ENCODE measurements at places on chromosomes 11 and 22. TPM values are rescaled to one million over a fixed set of nuclear protein-coding genes. Genes with fewer than 3 reads are reported as not detected.

The TYR gene
- not detected for total RNA-seq

The GRAMD1B gene
- 47.2 TPM for total RNA-seq

The SHISA8 gene
- 1.8 TPM for total RNA-seq

The IGHMBP2 gene
- total RNA-seq = 29.4 TPM

The KRTAP5-8 gene
- total RNA-seq = not detected

- H3K36me3 ChIP-seq = no peaks in the 10 kb centered on the region
- H3K4me1 ChIP-seq = peaks cover 14% of the 10 kb centered on the region
- H3K27ac ChIP-seq = no peak overlapping the region
- DNase-seq = no peak
- H3K4me3 ChIP-seq = no peak overlapping the region
Measured at GRCh38 chr11:117607449-117607848, 189.6 kb downstream of the DSCAML1 start.

DNA sequence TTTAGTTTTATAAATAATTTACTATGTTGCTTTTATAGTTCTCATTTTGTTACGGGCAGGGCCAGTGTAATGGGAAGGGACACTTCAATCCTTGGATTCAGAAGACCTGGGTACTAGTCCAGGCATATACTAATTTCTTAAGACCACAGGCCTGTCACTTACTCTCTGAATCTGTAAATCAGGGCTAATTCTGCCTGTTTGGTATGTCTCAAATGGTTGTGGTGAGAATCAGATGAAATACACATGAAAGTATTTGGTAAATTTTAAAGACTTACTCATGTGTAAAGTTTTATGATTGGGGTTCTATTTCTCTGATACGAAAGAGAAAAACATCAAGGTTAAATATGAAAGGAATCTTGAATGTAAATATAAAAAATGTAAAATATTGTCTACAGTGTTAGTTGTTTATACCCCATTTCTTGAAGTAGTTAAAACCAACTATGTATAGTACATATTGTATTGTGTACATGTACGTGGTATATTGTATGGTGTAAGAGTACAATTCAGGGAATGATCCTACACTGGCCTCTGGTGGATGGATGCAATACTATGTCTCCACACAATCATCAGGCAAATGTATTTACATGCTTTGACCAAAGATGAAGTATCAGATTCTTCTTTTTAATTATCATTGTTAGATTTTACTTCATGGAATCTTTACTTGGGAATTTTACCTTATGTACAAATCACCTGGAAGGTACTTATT, 24.5 kb upstream of the RAG2 start:
- peaks cover 5% of the 10 kb centered on the region for H3K27me3 ChIP-seq
- no peak overlapping the region for H3K4me3 ChIP-seq
- H3K36me3 ChIP-seq = no peaks in the 10 kb centered on the region
- H3K27ac ChIP-seq = no peak overlapping the region
- DNase-seq = peak; percentile 20

DNA sequence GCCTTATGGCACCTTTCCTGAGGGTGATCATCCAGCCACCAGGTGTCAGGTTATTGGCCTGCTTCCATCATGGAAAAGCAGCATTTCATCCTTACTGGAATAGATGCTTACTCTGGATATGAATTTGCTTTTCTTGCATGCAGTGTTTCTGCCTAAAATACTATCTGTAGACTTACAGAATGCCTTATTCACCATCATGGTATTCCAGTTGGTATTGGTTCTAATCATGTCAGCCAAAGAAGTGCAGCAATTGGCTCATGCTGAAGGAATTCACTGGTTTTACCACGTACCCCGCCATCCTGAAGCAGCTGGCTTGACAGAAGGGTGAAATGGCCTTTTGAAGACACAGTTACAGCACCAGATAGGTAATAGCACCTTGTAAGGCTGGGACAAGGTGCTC, 194.2 kb downstream of the AASDHPPT start:
- no peak overlapping the region for H3K4me3 ChIP-seq
- no peak for DNase-seq
- H3K4me1 ChIP-seq = no peaks in the 10 kb centered on the region
- H3K27me3 ChIP-seq = no peaks in the 10 kb centered on the region
- H3K36me3 ChIP-seq = no peaks in the 10 kb centered on the region
- no peak overlapping the region for H3K27ac ChIP-seq

DNA sequence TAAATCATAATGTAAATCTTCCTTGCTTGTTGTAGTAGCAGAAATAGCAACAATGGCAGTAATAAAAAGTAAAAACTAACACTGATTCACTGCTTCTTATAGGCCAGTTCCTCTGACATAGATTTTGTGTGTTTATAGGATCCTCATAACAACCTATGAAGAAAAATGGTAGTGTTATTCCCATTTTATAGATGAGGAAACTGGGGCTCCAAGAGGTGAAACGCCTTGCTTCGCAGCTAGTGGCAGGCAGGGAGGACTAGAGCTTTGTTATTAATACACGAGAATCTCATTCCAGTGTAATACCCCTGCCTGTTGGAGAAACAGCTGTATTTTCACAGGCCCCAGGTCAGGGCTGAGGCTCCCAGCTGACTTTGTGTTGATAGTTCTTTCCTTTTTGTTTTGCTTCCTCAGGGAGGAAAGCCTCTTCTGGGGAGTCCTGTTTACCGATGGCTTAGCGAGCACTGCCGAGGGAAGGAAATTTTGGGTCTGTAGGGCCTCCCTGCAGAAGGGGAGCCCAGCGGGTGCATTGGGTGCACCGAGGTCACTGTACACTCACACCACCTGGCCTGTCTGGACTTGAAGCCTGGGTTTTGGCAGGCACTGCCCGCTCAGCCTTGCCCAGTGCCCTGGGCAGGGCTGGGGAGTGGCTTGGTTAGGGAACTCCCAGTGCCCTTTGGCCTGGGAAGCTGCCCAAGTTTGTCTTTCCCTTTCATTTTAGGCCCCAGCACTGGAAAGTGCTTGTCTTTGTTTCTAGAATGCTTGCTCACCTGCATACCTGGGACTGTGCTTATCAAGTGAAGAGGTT, 13.5 kb downstream of the KIAA1671 start:
- no peak overlapping the region for H3K27ac ChIP-seq
- H3K36me3 ChIP-seq = no peaks in the 10 kb centered on the region
- no peaks in the 10 kb centered on the region for H3K4me1 ChIP-seq
- DNase-seq = no peak

DNA sequence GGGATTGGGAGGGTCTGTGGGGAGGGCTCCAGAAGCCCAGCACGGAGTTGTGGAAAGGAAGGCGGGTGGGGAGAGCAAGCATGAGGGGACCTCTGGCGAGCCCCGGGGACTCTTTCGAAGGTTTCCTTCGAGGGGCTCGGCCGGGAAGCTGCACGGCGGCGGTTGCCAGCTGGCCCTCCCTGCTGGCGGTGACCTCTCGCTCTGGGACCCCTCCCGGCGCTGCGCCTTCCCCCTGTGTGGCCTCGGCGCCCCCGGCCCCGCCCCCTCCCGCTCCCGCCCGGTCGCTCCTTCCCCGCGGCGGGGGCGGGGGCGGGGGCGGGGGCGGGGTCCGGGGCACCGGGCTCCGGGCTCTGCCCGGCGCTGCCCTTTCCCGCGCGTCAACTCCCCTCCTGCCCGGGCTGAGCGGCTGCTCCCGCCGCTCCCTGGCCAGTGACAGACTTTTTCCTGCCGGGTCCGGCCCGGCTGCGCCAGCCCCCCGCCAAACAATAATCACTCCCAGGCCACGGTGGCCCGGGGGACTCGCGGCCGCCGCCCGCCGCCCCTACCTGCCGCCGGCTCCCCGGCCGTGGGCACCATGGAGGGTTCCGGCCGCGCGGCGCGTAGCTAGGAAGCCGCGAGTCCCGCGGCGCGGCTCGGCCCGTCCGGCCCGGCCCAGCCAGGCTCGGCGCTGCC, 941 bp downstream of the CLCF1 start:
- no peak overlapping the region for H3K4me3 ChIP-seq
- H3K27me3 ChIP-seq = peaks cover 28% of the 10 kb centered on the region
- H3K36me3 ChIP-seq = no peaks in the 10 kb centered on the region
- no peak for DNase-seq

GRCh38 chr11:17652556-17652955, 66.8 kb upstream of the MYOD1 start:
- H3K36me3 ChIP-seq = no peaks in the 10 kb centered on the region
- no peaks in the 10 kb centered on the region for H3K4me1 ChIP-seq
- peaks cover 20% of the 10 kb centered on the region for H3K27me3 ChIP-seq
- DNase-seq = no peak

GRCh38 chr22:33539902-33540751, 380.1 kb downstream of the LARGE1 start:
- H3K4me1 ChIP-seq = no peaks in the 10 kb centered on the region
- H3K27ac ChIP-seq = no peak overlapping the region
- H3K36me3 ChIP-seq = no peaks in the 10 kb centered on the region
- H3K4me3 ChIP-seq = no peak overlapping the region

- no peaks in the 10 kb centered on the region for H3K4me1 ChIP-seq
- peaks cover 8% of the 10 kb centered on the region for H3K27me3 ChIP-seq
- no peak for DNase-seq
- no peak overlapping the region for H3K27ac ChIP-seq
Measured at GRCh38 chr11:61611309-61611708, 30.4 kb upstream of the SYT7 start.

DNA sequence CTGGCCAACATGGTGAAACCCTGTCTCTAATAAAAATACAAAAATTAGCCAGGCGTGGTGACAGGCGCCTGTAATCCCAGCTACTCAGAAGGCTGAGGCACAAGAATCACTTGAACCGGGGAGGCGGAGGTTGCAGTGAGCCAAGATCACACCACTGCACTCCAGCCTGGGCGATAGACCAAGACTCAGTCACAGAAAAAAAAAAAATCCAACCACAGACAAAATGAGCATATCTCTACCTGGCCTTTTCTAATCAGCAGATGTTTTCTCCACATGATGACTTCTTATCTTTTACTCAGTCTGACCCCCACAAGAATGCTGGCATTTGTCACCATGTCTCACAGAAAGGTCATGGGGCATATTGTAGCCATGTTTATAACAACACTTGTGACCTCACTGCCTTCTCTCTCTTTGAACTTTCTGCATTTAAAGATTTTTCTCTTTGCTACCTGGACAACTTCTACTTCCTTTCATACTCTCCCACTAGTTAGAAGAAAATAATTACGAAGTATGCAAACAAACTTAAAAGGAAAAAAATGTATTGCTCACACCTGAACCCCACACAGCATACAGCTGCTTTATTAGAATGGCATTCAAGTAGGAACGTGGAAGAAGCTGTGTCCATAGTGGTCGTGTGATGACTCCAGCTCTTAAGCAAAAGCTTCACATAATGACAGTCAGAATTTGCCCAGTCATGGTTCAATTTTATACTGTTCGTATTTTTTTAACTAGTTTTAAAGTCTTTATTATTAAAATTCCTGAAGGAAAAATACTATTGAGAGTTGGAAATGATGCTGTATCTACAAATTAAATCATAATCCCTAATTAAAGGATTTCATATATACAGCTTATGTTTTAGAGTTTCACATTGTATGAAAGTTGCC, 65.4 kb downstream of the ZC3H12C start:
- no peak overlapping the region for H3K4me3 ChIP-seq
- no peak for DNase-seq
- no peaks in the 10 kb centered on the region for H3K4me1 ChIP-seq
- H3K36me3 ChIP-seq = no peaks in the 10 kb centered on the region

DNA sequence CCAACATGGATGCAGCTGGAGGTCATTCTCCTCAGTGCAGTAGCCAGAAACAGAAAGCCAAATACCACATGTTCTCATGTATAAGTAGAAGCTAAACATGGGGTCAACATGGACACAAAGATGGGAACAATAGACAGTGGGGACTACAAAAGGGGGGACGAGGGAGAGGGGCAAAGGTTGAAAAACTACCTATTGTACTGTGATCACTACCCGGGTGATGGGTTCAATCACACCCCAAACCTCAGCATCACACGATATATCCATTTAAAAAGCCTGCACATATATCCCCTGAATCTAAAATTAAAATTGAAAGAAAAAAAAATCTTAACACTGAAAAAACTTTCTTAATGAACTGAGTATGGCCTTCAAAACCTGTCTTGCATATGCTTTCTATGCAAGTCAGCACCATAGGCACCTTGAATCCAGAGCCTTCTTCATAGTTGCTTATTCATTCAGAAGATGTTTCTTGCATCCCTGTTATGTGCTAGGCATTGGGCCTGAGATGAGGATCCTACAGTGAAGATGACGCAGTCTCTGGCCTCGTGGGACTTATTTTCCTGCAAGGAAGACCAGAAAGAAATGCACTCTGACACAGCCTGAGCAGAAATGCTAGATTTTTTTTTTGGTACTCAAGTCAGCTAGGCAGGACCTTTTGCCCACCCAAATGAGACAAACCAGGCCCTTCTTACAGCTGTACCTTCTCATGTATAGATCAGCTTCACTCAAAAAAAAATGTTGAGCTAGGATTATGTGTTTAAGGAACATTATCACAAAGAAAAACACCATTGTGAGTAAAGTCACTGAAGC, 21.0 kb downstream of the NNMT start:
- no peak overlapping the region for H3K27ac ChIP-seq
- peaks cover 2% of the 10 kb centered on the region for H3K27me3 ChIP-seq
- H3K4me3 ChIP-seq = no peak overlapping the region
- DNase-seq = no peak
- H3K4me1 ChIP-seq = peaks cover 45% of the 10 kb centered on the region

DNA sequence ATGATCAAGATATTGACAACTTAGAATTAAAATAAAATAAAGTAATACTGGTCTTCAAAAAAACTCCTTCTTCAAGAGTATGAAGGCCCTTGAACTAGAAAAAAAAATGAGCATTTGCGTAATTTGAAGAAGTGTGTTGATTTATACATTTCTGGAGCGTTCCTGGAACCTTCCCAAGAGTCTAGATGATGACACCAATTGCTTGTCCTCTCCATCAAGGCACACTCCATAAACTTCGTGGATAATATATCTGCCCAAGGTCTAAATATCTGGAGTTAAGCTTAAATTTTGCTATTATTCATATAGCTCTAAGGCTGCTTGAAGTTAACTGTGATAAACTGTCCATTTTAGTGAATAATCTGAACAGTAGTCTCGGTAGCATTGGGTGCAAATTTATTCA, 361.3 kb upstream of the CNTN5 start:
- no peaks in the 10 kb centered on the region for H3K36me3 ChIP-seq
- H3K27ac ChIP-seq = no peak overlapping the region
- no peak for DNase-seq
- H3K4me3 ChIP-seq = no peak overlapping the region
- no peaks in the 10 kb centered on the region for H3K27me3 ChIP-seq

- no peak for DNase-seq
- peaks cover 21% of the 10 kb centered on the region for H3K36me3 ChIP-seq
- H3K27ac ChIP-seq = no peak overlapping the region
Measured at GRCh38 chr11:96132437-96132836, 208.5 kb upstream of the MTMR2 start.

- peaks cover 2% of the 10 kb centered on the region for H3K36me3 ChIP-seq
- H3K27ac ChIP-seq = no peak overlapping the region
- no peak for DNase-seq
- H3K27me3 ChIP-seq = no peaks in the 10 kb centered on the region
- no peak overlapping the region for H3K4me3 ChIP-seq
Measured at GRCh38 chr11:65211293-65212105, 29.8 kb downstream of the CAPN1 start.
